ENCODE measurements at places on chromosomes 5 and 9.

GRCh38 chr9:97349400-97349799, 41.9 kb downstream of the CCDC180 start:
- DNase-seq = no peak

- DNase-seq = no peak
These were observed 272.1 kb upstream of the CDH10 start for GRCh38 chr5:24916863-24917262.

GRCh38 chr5:138103319-138103637, 19.4 kb downstream of the WNT8A start:
- no peak for DNase-seq

- DNase-seq = no peak
These were observed 320.1 kb downstream of the AGTPBP1 start for GRCh38 chr9:85421641-85422040.

GRCh38 chr9:83056174-83056573, 6.8 kb downstream of the RASEF start:
- DNase-seq = no peak

- DNase-seq = no peak
These were observed 720.8 kb upstream of the ADAMTS16 start for GRCh38 chr5:4419281-4419680.

Data from right hindlimb (tissue), 1 donor.